ENCODE measurements at places on chromosomes 5 and 9. TPM values are rescaled to one million over a fixed set of nuclear protein-coding genes. Genes with fewer than 3 reads are reported as not detected.

GRCh38 chr5:50653946-50654345, 12.5 kb upstream of the PARP8 start:
- H3K27me3 ChIP-seq, result no peaks in the 10 kb centered on the region
- H3K4me3 ChIP-seq, result no peak overlapping the region
- H3K4me1 ChIP-seq, result peaks cover 40% of the 10 kb centered on the region
- no peak for DNase-seq
- no peak overlapping the region for H3K27ac ChIP-seq

DNA sequence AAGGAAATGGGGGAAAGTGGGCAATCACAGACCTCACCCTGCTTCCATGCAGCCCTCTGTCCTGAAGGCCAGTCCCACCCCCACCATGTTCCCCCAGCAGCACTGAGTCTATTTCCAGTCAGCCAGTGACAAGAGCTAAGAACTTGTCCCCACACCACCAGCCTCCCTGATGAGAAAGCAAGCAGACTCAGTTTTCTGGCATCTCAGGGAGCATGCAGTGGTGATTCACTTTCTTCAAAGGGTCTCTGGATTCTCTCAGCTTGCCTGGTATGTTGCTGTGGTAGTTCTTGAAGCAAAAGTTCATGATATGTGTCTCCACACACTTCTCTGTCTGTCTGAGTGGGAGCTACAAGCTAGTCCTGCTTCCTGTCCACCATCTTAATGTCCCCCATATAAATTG, 799.9 kb upstream of the TYRP1 start:
- DNase-seq, result no peak
- no peaks in the 10 kb centered on the region for H3K27me3 ChIP-seq
- no peak overlapping the region for H3K27ac ChIP-seq
- H3K36me3 ChIP-seq, result no peaks in the 10 kb centered on the region
- no peaks in the 10 kb centered on the region for H3K4me1 ChIP-seq

- no peaks in the 10 kb centered on the region for H3K4me1 ChIP-seq
- no peak for DNase-seq
- H3K36me3 ChIP-seq, result no peaks in the 10 kb centered on the region
- no peak overlapping the region for H3K27ac ChIP-seq
These were observed 406.3 kb downstream of the SPOCK1 start for GRCh38 chr5:137092831-137093230.

DNA sequence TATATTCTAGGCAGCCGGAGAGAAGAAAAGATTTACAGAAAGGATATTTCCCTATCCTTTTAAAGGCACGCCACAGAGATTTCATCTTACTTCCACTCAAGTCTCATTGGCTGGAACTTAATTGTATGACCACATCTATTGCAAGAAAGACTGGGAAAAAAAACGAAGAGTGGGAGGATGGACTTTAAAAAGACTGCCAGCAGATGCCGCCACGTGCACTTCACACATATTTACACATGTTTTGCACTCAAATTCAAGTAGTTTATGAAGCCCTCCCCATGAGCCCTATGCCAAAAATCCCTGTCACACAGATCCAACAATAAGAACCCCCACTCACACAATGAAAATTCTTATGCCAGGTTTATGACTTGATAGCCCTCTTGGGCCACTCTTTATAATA, 138.5 kb upstream of the TYRP1 start:
- no peak overlapping the region for H3K27ac ChIP-seq
- H3K27me3 ChIP-seq, result no peaks in the 10 kb centered on the region
- no peaks in the 10 kb centered on the region for H3K4me1 ChIP-seq

DNA sequence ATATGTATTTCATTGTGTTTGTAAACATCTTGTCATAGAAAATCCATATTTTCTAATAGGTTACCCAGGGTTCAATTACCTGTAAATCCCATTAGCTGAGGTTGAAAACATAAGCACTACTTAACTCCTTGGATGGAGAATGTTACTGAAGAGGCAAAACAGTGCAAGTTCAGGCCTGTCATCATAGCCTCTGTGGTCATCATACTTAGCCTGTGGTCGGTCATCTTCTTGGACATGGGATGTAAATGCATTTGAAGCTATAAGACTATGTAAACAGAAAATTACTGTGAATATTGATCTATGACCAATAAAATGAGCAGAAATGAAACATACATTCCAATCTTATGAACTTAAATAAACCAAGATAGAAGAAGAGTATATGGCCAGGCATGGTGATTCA, 164.7 kb downstream of the CHSY3 start:
- no peak overlapping the region for H3K4me3 ChIP-seq
- no peaks in the 10 kb centered on the region for H3K4me1 ChIP-seq
- no peak overlapping the region for H3K27ac ChIP-seq

GRCh38 chr5:130278136-130278535, 373.9 kb downstream of the CHSY3 start:
- H3K4me3 ChIP-seq, result no peak overlapping the region
- H3K27me3 ChIP-seq, result no peaks in the 10 kb centered on the region

DNA sequence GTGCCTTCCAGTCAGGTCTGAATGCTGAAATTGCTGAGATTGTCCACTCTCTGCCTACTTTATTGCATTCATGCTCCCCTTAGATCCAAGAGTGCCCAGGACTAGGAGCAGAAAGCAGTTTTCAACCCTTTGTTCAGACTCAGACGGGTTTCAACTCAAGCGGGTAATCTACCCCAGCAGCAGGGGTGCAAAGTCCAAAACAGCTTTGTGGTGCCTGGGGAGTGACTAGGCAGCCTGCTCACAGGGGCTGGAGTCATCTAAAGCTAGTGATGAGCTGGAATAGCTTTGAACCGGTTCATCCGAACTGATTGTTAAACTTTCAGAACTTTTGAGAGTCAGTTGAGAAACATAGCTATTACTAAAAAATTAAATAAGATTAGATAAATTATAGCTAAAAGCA, 71.0 kb upstream of the IQGAP2 start:
- H3K4me1 ChIP-seq, result peaks cover 43% of the 10 kb centered on the region
- no peak overlapping the region for H3K4me3 ChIP-seq
- DNase-seq, result no peak
- H3K27me3 ChIP-seq, result no peaks in the 10 kb centered on the region
- H3K36me3 ChIP-seq, result no peaks in the 10 kb centered on the region
- H3K27ac ChIP-seq, result no peak overlapping the region

Gene PHF24
- total RNA-seq, result not detected

Gene THOC3
- 45.6 TPM for total RNA-seq

Gene SPATA31C1
- total RNA-seq, result not detected

Gene ESM1
- total RNA-seq, result not detected

Gene MFAP3
- total RNA-seq, result 26.1 TPM
